DMS 273 treated with DMSO at 0.1 percent for 48 hours (cell line): ENCODE measurements at places on chromosomes 1 and 21.

DNA sequence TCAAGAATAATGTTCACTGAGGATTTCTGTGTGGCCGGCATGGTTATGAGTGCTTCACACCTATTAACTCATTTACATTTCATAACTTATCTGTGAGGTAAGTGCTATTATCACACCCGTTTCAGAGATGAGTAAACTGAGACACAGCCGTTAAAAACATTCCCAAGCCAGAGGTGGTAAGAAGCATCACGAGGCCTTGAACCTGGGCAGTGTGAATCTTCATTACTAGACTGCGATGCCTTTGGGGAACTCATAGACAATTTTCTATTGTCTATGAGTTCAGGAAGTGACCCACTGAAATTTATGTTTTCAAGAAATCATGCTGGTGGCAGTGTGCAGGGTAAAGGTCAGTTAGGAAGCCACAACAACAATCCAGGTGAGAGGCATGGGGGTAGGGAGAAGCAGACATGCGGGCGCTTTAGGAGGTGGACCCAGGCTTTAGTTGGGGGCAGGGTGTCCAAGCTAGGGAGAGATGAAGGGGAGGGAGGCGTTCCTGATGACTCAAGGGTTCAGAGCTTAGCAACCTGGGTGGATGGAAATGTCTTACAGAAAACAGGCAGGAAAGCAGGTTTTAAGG lies 14.5 kb downstream of the GNG12 start:
- DNase-seq, result no peak

- DNase-seq, result no peak
Observed at GRCh38 chr1:117036018-117036461, 24.1 kb upstream of the TTF2 start.

- DNase-seq, result no peak
Observed at GRCh38 chr21:38319781-38320180, 63.0 kb downstream of the KCNJ15 start.

GRCh38 chr1:98147280-98147679 lies 226.4 kb upstream of the DPYD start:
- no peak for DNase-seq

DNA sequence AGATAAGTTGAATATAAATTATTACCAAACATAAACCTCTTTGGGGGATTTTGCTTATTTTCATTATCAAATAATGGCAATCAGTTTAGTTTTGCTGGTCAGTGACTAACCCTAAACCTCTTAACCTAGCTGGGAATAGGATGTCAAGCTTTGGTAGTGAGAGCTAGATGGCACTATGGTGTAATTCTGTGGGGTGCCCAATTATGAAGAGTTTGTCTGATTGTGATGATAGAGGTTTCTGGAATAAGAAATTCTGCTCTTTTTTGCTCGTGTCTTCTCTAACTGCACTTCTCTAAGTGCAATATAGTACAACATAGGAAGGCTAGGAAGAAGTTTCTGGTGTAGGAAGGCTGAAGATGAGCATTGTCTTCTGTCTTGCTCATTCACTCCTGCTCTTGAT lies 59.8 kb downstream of the XCL1 start:
- no peak for DNase-seq

DNA sequence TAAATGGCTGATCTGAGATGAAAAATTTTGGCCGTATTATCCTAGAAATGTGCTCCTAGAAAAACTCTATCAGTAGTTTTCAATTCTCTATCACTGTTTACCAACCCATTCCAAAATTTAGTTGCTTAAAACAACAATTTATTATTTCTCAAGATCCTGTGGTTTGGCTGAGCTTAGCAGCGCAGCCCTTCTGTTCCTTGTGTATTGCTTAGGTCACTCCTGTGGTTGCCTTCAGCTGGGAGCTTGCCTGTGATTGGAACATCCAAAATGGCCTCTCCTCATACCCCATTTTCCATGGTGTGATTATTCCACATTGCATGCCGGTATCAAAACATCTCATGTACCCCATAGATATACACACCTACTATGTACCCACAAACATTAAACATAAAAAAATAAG lies 22.8 kb upstream of the STUM start:
- no peak for DNase-seq

DNA sequence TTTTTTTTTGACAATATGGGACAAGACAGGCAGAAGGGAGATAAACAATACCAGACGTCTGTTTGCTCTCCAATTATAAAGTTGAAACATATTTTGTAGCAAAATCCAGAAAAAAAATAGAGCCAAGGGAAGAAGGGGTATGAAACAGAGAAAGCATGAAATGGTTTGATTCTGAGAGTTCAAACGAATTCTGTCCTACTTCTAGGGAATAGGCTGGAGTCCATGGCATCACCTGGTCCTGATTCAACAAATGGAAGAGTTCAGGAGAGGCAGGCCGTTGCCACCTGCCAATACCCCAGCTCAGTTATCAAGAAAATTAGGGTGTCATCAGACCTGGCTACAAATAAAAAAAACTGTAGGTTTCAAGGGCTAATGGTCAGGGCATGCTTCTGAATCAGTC lies 71.8 kb downstream of the CLSTN1 start:
- DNase-seq, result no peak

- no peak for DNase-seq
Observed at GRCh38 chr21:39180429-39181019, 2.7 kb downstream of the PSMG1 start.

- DNase-seq, result no peak
Observed at GRCh38 chr1:21077085-21077484, 99.6 kb downstream of the EIF4G3 start.

DNA sequence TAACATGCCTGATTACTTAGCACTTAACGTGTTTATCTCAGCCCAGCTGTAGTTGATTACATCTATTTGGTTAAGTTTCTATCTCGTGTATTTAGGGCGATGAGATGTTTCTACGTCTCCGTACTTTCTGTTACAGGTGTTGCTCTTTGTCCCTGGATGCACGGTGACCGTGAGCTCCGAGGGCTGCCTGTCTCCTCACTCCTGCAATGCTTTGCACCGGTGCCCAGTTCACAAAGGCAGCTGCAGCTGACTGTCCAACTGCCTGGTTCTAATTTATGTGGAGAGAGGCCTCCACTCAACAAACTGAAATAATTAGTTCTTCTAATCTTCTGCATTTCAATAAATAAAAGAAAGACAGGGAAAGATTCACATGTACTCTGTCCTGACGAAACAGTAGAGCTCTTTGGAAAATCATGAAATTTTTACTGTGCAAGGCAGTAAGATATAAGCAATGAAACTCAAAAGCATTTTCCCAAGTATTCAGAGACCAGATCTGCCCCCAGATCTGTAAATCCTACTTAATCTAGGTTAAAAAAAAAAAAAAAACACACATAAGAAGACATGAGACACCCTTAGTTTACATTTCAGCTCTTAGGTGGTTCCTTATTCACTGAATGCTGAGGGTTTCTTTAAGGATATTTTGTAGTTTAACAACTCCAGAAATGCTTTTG lies 108.2 kb downstream of the TGFBR3 start:
- no peak for DNase-seq

DNA sequence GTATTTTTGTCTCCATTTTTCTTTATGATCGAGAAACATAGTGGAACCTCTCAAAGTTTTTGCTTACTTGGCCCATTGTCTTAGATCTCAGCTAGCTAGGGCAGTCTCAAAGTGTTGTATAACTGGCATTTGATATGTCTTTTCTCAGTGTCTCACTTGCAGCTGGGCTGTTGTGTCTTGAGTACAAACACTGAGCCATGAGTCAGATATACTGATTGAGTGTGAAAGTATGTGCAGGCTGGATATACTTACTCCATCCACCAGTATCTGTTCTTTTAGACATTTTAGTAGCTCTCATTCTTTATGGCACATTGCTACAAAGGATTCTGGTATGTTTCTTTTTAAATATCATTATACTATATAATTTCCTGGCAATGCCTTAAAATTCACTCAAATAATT lies 14.3 kb upstream of the GPR52 start:
- DNase-seq, result no peak

DNA sequence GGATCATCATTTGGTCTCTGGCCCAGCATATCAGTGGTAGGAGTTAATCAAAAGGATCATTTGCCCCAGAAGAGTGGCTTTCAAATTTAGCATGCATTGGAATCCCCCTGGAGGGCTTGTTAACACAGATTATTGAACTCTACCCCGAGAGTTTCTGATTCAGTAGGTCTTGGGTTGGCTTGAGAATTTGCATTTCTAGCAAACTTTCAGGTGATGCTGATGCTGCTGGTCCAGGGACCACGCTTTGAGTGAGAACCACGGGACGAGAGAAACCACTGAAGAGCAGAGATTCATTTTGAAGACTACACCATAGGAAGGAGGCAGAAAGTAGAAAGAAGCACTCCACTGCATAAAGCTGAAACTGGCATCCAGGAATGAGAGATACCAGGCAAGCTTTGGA lies 81.3 kb upstream of the DUSP10 start:
- DNase-seq, result no peak

- no peak for DNase-seq
Observed at GRCh38 chr1:14486401-14487201, 111.9 kb upstream of the KAZN start.

- DNase-seq, result no peak
Observed at GRCh38 chr21:42426876-42427480, 23.3 kb downstream of the UBASH3A start.

DNA sequence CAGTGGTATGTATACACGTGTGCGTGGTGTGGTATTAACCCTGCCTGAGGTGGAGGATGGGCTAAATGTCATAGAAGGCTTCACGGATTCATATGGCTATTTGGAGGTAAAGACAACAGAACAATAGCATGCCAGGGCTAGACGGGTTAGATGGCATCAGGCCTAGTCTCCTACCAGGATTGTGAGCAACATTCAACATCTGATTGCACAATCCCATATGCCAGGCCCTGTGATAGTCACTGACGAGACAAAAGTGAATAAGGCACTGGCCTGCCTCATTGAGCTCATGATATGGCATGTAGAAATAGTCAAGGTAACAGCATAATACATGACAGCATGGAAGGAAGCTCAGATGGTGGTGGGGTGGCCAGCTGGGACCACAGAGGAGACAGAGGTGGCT lies 167.1 kb upstream of the BEND5 start:
- no peak for DNase-seq

GRCh38 chr1:92820551-92820950 lies 11.3 kb upstream of the RPL5 start:
- DNase-seq, result no peak

DNA sequence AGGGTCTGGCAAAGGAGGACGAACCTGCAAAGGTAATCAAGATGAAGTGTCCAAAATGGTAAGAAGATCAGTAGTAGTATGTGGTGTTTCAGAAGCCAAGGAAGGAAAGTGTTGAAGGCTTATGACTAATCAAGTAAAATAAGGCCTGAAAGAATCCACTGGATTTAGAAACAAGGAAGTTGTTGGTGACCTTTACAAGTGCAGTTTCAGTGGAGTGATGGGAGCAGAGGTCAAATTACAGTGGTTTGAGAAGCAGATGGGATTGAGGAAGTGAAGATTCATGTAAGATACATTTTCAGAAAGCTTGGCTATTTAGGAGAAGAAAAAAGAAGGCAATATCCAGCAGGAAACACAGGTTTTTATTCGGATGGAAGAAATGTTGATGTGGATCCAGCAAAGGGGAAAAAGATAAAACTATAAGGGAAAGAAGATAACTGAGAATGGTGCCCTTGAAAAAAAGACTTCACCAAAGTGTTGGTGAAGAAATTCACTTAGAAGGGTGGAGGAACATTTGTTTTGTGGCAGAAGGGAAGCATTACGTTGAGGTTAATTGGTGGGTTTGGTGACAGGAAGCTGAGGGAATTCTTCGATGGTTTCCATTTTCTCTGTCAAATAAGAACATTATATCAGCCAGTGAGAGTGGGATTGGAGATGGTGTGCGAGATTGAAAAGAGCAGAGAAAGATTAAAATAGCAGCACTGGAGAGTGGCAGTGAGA lies 2.1 kb downstream of the ARMH1 start:
- DNase-seq, result no peak

DNA sequence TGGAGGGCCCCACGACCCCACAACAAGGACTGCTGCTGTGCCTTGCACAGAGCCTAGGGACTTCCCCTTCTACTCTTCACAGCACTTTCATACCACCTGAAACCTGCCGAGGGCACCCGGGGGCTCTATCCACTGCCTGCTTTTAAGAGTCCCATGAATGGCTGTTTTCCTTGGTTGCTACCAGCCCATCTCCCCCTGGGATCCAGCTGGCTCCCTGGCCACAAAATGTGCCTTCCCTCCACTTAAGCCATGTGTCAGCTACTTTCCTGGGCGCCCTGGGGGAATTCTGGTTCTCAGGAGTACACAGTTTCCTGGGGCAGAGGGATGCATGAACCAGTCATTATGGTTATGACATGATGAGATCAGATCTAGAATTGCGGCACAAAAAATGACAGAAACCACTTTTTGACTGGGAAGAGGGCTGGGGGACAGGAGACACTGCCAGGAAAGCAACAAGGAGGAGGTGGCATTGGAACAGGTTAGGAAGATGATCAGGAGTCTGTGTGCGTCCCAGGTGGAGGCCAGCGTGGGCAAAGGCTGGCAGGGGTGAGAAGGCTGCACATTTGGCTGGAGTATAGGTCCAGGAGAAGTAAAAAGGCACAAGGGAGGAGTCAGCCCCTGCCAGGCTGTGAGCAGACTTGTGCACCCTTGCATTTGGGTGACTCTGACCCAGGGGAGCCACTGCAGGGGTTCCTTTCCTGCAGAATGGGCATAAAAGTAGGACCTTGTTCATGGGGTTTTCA lies 3.2 kb upstream of the TNFRSF8 start:
- DNase-seq, result no peak

- DNase-seq, result no peak
Observed at GRCh38 chr1:152953761-152954160, 6.8 kb downstream of the SPRR5 start.

DNA sequence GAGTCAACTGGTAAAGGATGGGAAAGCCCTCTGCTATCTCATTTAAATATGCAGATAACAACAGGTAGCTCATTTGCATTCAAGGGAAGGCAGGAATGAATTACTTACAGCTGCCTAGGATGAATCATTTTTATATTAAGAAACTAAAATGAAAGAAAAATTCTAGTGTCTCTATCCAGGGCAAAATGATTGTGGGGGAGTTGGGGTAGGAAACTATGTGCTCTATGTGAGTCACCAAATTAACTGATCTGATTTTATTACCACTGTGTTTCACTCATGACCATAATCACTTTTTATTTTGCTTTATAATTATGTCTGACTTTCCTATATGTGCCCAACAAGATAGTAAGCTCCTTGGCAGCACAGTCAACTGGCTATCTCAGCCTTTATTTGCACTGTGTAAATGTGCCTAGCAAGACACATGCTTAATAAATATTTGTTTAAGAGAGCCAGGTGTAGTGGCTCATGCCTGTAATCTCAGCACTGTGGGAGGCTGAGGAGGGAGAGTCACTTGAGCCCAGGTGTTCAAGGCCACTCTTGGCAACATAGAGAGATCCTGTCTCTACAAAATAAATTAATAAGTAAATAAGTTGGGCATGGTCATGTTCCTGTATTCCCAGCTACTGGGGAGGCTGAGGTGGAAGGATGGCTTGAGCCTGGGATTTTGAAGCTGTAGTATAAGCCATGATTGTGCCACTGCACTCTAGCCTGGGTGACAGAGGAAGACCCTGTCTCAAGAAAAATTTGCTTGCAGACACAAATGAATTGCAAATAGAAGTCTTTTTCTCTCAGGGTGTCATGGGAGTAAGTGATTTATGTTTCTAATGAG lies 84.1 kb downstream of the SPAG17 start:
- DNase-seq, result no peak

- no peak for DNase-seq
Observed at GRCh38 chr1:9833632-9834031, 9.9 kb upstream of the CLSTN1 start.
